ENCODE measurements at places on chromosomes 16 and 17.

DNA sequence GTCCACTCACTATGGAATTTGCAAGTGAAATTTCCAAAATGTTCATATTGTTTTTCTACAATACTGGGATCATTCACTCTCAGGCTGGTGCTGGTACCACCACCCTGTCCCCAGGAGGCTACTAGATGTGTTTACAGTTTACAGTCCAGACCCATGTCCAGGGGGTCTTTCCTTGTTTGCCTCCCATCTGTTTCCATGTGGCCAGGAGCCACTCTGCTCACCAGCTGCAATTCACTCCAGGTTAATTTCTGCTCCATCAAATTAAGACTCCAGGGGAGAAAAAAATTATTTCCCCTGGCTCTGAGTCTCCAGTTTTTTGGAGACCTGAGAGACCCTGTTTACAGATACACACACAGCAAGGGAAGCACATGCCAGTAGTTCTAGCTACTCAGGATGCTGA is 12.5 kb upstream of the SRSF1 start:
- DNase-seq = no peak

DNA sequence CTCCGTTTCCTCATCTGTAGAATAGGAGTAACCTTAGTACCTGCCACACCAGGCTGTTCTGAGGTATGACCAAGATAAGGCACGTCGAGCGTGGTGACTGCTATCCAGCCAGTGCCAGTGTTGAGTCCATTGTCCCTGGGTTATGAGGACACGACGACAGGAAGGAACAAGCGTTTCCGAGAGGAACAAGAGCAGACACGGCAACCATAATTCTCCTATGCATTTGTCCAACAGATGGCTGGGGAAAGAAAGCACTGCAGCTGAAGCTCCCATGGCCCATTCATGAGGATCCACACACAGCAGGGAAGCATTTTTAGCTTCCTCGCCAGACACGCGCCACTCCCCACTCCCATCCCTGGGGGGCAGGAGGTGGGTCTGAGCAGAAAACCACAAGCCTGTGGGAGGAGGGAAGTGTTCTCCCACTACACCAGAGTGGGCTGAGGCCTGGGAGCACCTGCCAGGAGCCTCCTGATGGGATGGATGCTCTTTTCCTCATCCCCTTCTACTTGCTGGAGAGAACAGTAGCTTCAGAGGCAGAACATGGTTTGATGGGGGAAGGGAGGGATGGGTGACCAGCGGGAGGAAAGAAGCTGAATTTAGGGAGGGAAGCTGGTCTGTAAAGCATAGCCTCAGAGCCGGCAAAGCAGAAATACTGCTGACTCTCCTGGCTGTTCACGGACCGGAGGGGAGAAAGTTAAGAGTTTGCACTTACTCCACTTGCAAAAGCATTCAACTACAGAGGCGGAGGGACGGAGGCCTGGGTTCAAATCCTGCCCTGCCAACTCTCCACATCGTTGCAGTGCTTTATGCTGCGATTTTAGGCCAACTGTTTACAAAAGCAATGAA is 2.7 kb downstream of the COTL1 start:
- no peak for DNase-seq

DNA sequence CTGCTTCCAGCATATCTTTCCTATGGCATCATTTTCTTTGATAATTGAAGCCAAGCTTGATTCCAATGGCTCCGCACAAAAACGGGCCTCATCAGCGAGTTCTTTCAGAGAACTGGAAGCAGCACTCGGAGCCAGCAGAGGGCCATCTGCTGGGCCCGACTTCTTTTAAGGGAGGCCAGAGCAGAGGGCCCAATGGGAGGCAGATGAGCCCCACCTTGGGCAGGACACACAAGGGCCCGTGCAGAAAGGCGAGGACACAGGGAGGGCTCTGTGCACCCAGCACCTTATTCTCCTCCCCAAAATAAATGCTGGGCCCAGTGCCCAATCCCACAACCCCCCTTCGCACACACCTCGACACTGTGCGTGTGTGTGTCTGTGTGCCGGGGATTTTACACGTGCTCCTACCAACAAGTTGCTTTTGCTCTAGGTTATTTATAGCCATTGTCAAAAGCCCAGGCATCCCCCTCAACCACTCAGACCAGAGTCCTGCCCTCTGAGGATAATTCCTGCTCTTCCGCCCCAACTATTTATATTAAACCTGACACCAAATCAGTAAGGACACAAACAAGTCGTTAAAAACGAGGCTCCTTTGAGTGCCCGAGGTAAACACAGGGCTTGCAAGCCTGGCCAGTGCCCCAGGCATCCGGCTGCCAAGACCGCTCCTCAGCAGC is 6.8 kb downstream of the AXIN2 start:
- no peak for DNase-seq

- no peak for DNase-seq
These were observed 187.4 kb upstream of the WSB1 start for GRCh38 chr17:27106347-27106981.

DNA sequence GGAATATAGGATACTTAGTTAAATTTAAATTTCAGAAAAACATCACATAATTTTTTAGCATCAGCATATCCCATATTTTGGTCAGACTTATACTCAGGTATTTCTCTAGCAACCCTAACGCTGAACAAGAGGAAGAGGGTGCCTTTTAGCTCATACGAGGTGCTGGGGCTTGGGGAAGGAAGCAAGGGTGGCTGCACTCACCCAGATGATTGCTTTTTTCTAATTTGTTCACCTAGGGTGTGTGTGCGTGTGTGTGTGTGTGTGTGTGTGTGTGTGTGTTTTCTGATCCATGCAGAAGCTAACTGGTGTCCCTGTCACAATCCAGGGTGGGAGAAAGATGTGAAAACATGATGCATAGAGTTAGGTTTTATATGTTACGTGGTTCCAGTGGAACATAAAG is 81.2 kb downstream of the WNT3 start:
- no peak for DNase-seq

DNA sequence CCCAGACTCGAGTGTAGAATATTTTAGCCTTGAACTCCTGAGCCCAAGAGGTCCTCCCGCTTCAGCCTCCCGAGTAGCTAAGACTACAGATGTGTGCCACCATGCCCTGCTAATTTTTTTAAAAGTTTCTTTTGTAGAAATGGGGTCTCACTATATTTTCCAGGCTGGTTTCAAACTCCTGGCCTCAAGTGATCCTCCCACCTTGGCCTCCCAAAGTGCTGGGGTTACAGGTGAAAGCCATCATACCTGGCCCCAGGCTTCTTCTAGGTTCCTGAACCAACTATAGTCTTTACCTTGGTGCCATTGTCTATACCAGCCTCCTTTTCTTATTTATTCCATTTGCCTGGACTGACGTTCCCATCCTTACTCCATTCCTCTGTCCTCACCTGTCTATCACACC is 17.1 kb upstream of the PRKAR1A start:
- no peak for DNase-seq

- DNase-seq = no peak
These were observed 769.1 kb upstream of the CDH8 start for GRCh38 chr16:62805221-62805857.

GRCh38 chr17:69246726-69247375 is 18.2 kb upstream of the ABCA10 start:
- DNase-seq = no peak

DNA sequence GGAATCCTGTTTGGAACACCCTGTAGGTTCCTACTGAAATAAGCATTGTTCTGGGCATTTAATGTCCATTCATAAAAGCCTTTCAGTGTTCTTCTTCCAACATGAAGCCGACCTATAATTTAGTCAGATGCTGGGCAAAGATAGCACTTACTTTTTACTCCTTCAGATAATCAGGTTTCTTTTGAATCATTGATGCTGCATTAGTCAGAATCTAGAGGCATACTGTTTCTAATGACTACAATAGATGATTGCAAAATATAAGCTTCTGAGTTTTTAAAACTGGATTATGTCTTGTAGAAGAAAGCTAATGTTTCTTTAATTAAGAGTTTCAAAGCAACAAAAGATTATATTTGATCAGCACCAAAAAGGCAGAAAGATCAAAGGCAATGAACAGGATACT is 16.0 kb downstream of the MMD start:
- DNase-seq = no peak

- DNase-seq = no peak
These were observed 28.5 kb upstream of the SLC7A5 start for GRCh38 chr16:87897521-87898505.

DNA sequence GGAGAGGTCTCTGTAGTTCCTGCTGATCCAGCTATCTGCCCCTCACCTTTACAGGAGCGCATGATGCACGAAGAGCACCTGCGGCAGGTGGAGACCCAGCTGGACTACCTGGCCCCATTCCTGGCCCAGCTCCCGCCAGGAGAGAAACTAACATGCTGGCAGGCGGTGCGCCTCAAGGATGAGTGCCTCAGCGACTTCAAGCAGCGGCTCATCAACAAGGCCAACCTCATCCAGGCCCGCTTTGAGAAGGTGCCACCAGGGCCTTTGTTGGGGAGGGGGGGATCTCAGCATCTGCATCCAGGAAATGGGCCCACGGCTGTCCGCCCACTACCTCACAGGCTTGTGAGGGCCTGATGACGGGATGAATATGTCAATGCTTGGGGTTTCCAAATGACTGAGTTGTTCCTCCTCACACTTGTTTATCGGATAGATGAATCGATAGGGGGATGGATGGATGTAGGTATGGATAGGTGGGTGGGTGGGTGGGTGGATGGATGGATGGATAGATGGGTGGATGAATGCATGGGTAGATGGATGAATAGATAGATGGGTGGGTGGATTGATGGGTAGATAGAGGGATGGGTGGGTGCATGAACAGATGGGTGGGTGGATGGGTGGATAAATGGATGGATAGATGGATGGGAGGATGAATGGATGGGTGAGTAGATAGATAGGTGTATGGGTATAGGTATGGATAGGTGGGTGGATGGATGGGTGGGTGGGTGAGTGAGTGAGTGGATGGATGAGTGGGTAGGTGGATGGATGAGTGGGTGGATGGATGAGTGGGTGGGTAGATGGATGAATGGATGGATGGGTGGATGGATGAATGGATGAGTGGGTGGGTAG is 7.0 kb upstream of the KATNB1 start:
- no peak for DNase-seq

GRCh38 chr17:64378890-64379354 is 11.7 kb downstream of the PECAM1 start:
- no peak for DNase-seq

DNA sequence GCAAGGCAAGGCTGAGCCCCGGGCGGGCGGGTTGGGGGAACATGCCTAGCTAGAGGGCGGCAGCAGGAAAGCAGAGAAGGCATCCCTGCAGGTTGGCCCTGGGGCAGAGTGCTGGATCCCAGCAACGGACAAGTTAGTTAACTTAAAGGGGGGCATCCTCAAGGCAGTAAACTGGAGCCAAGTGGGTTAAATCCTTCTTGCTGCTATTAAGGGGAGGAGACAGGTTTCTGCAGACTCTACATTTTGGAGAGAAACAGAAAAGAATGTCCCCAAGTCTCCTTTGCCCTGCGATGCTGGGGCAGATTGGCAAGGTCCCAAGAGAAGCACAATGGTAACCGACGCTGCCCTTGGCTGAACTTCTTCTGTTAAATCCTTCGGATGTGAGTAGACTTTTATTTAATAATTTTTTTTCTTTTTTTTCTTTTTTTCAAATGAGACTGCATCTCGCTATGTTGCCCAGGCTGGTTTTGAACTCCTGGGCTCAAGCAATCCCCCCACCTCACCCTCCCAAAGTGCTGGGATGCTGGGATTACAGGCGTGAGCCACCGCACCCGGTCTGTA is 14.0 kb downstream of the ATP5PD start:
- no peak for DNase-seq

DNA sequence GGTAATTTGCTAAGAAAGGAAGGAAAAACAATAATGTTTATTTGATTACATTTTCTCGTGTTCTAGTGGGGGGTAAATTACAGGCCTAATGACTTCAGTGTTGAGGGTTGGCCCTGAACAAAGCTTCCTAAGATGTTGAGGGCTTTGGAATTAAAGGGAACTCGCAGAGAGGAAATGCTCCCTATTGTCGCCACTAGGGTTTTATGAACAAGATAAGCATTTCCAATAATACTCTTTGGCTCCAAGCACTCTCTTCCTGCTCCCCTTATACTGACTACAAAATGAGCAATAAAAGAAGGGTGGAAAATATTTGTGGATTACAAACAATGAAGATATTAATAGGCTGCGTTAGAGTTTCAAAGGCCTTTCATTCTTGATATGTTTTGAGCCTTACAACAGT is 363.6 kb downstream of the HS3ST3B1 start:
- no peak for DNase-seq

- DNase-seq = no peak
These were observed 100.0 kb downstream of the METRNL start for GRCh38 chr17:83179374-83179773.

DNA sequence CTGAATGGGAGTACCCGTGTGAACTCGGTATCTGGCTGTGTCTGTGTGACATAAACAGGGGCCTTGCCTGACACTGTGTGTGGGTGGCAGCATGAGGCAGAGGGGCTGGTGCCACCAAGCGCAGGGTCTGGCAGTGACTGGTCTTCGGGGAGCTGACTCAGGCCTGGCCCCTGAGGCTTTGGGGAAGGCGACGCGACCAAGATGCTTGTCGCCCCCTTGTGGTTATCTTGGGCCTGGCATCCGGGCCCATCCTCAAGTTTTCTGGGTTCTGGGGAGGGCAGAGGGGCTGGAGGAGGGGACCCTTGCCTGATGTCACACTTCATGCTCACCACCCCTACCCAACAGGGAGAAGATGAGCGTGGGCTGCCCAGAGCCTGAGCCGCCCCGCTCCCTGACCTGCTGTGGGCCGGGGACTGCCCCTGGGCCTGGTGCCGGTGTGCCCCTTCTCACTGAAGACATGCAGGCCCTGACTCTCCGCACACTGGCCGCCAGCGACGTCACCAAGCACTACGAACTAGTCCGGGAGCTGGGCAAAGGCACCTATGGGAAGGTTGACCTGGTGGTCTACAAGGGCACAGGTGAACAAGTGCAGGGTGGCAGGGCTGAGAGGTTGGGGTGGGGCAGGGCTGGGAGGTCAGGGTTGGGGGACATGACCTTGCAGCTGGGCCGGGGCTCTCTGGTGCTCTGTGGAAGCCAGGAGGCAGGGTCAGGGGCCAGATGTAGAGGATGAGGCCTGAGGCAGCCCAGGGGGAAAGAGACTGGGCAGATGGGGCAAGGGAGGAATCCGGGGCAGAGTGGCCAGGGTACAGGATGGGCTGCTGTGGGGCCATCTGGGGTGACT is 24.9 kb downstream of the SBK1 start:
- no peak for DNase-seq

GRCh38 chr17:31156326-31156725 is 61.5 kb downstream of the NF1 start:
- DNase-seq = no peak

- no peak for DNase-seq
These were observed 322.7 kb downstream of the NPIPA8 start for GRCh38 chr16:18013863-18014262.

- DNase-seq = no peak
These were observed 21.6 kb downstream of the POLR3E start for GRCh38 chr16:22318690-22319358.

DNA sequence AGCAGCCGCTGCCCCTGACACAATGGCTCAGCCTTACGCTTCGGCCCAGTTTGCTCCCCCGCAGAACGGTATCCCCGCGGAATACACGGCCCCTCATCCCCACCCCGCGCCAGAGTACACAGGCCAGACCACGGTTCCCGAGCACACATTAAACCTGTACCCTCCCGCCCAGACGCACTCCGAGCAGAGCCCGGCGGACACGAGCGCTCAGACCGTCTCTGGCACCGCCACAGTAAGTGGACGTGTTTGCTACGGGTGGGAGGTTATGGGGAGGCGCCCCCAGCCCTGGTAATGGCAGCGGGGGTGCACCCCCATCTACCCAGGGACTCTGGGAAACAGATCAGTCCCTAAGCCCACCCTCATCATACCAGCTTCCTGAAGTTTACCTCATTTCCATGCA is 185.5 kb downstream of the RBFOX1 start:
- DNase-seq = no peak

Measured in mesothelial cell of epicardium (in vitro differentiated cells).